Kasumi-1 (cell line): ENCODE measurements at places on chromosomes 1 and 21.
A peak's percentile ranks its signal among the peaks of the same experiment; 100 is the strongest.

- no peak for DNase-seq
These were observed 516.9 kb downstream of the AMY1C start for GRCh38 chr1:104266612-104267011.

GRCh38 chr1:180425952-180426351 is 76.4 kb downstream of the ACBD6 start:
- no peak for DNase-seq

GRCh38 chr1:177106614-177107365 is 57.7 kb downstream of the ASTN1 start:
- DNase-seq = no peak

- no peak for DNase-seq
These were observed 41.6 kb downstream of the KIRREL1 start for GRCh38 chr1:158035014-158035413.

DNA sequence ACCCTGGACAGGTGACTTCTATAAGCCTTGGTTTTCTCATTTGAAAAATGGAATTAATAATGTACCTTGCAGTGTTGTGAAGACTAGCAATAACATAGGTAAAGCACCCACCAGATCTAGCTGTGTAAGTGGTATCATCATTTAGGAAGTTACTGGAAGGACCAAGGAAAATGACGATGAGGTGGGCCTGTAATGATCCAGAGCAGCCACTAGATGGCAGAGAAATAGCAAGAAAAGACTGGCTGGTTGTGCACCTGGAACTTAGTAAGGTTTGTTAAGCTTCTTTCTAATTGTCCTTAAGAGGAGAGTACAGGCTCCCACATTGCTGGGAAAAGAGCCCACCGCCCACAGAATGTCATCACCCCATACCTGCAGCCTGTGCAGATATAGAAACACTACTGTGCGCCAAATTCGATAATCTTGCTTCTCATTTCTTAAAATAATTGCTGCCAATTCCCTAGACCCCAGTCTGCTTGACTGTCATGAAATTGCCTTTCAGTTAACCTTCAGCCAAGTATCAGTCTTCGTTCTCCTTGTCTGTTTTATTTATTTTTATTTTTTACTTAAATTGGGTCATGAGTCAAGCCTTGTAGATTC is 37.2 kb downstream of the WNT4 start:
- peak; percentile 81 for DNase-seq
